A549 treated with dexamethasone at 1 μM for 4 hours (cell line): ENCODE measurements at places on chromosomes 5 and 9. TPM values are rescaled to one million over a fixed set of nuclear protein-coding genes. Genes with fewer than 3 reads are reported as not detected.

TAF11L5 gene
- not detected in 5 replicates for total RNA-seq

CXCL14 gene
- total RNA-seq: 0.18 to 0.37 TPM (median 0.33 TPM) in 5 replicates

FAM200C gene
- 1.2 to 1.7 TPM (median 1.6 TPM) in 5 replicates for total RNA-seq

NME5 gene
- not detected in 5 replicates for total RNA-seq

RLN2 gene
- 0.17 to 0.70 TPM (median 0.32 TPM) in 3 of 5 replicates, not detected in the others for total RNA-seq

DAPK1 gene
- 21.1 to 31.2 TPM (median 28.0 TPM) in 5 replicates for total RNA-seq
